Stimulated activated CD4-positive, alpha-beta T cell treated with anti-CD3 and anti-CD28 coated beads, TNF-alpha, amount 100 ng/mL, for 4 hours (primary cell): ENCODE measurements at places on chromosomes 16 and 17.
A peak's percentile ranks its signal among the peaks of the same experiment; 100 is the strongest.

GRCh38 chr17:50198026-50198669, 3.3 kb downstream of the COL1A1 start:
- no peak for DNase-seq

DNA sequence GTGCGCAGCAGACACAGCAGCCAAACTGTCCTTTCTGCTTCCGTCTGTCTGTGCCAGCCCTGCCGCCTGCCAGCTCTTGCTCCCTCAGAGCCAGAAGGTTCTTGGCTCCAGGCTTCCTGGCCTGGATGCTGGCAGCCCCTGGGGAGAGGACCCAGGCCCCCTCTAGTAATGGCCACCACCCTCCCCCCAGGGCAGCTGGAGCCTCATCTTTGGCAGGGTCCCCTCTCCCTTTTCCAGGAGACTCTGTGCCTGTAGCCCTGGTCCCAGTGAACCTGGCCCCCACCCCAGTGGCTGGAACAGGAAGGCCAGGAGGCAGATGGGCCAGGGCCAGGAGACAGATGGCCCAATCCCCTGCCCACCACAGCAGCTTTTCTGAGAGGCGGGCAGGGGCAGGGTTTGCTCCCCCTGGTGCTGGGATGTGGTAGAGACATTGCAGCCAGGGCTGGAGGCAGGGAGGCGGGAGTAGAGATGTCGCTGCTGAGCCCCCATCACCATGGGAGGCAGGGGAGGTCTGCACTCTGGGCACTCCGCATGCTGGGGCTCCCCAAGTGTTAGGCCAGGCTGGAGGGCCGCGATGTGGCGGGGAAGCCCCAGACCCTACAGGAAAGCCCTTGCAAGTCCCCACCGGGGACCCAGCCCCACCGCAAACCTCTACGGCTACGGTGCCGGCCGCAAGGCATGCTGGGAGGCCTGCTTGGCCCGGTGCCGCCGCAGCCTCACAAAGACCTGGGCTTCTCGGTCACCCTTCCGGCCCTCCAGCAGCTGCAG, 16.7 kb downstream of the UNC13D start:
- peak; percentile 26 for DNase-seq

DNA sequence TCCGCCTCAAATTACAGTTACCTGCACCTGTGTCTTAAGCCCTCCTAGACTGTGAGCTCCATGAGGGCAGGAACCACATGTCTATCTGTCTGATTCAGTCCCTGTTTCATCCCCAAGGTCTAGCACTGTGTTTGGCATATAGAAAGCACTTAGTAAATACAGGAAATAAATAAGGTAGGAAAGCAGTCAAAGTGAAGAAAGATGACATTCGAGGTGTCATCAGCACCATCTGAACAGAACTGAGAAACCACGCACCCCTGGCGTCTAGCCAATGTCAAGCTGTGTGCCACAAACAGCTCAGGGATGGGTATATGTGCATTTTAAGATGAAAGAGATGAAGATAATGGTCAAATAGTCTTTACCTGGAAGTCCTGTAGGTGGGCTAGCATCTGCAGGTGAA, 79.6 kb upstream of the ATP2A3 start:
- DNase-seq: peak; percentile 15

DNA sequence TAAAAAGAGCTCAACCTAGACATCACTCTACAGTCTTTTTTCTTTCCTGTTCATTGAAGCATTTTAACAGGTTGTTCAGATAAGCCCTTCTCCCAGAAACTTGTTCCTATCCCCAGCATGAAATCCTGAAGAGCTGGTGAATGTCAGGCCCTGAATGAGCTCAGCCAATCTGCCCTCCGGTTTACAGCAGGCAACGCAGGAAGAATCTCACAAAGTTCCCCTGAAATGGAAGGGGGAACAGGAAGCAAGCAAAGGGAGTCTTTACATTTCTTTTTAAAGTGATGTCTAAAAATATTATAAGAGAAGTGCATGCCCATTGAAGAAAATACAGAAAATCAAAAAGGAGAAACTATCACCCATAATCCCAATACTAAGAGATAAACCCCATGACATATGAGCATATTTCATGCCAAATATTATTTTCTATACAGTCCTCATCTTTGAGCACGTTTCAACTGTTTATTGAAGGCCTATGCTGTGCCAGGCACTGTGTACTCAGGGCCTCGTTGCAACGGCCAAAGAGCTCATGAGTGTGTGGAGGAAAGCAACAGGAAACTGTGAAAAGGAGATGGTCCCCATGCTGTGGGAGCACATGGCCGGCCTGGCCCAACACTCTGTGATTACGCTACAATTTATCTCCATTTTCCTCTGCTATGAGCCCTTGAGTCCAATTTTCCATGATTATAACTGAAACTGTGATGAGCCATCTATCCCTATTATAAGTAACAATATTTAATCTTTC, 5.7 kb downstream of the TK2 start:
- DNase-seq: no peak

DNA sequence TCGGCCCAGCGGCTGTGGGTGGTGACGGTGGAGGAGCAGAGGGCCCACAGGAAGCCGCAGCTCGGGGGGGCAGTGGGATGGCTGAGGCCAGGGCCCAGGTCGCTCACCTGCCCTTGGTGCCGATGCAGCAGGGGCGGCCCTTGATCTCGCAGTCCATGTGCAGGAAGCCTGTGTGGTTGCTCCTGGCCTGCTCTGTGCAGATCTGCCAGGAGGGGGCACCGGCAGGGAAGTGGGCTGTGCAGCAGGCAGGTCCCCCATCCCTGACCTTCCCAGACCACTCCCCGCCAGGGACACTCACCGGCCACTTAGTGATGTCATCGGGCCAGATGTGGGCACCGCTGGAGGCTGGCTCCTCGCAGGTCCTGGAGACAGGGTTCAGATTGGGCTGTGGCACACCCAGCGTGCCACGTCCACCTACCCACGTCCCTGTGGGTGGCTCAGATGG, 6.2 kb downstream of the AANAT start:
- no peak for DNase-seq

GRCh38 chr16:8872967-8873865, 4.4 kb upstream of the CARHSP1 start:
- no peak for DNase-seq

GRCh38 chr17:14947671-14948070, 317.5 kb downstream of the PMP22 start:
- no peak for DNase-seq

- peak; percentile 65 for DNase-seq
Measured at GRCh38 chr17:64661976-64662773, at the start of gene SMURF2. Gene SMURF2 (minus strand): TSS chr17:64662307. CDS start chr17:64661880, 427 bp downstream.

DNA sequence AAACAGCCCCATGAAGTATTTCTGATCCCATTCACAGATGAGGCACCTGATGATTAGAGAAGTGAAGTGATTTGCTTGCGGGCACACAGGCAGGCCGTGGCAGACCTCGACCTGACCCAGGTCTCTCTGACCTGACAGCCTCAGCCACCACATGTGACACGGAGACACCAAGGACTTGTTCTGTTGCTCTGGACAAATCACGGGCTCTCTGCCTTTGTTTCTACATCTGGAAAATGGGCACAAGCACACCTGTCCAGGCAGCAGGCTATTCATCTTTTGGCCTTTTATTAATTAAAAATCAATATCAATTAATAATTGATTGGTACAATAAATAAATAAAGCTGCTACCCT, 3.4 kb downstream of the MAP3K14 start:
- no peak for DNase-seq

- DNase-seq: no peak
Measured at GRCh38 chr16:24118126-24118821, 137.9 kb upstream of the CACNG3 start.

GRCh38 chr17:67107171-67107570, 62.8 kb downstream of the CACNG1 start:
- DNase-seq: no peak

GRCh38 chr16:50666658-50667496, 14.2 kb downstream of the SNX20 start:
- peak; percentile 32 for DNase-seq

GRCh38 chr16:69100071-69100691, 5.3 kb upstream of the HAS3 start:
- no peak for DNase-seq

DNA sequence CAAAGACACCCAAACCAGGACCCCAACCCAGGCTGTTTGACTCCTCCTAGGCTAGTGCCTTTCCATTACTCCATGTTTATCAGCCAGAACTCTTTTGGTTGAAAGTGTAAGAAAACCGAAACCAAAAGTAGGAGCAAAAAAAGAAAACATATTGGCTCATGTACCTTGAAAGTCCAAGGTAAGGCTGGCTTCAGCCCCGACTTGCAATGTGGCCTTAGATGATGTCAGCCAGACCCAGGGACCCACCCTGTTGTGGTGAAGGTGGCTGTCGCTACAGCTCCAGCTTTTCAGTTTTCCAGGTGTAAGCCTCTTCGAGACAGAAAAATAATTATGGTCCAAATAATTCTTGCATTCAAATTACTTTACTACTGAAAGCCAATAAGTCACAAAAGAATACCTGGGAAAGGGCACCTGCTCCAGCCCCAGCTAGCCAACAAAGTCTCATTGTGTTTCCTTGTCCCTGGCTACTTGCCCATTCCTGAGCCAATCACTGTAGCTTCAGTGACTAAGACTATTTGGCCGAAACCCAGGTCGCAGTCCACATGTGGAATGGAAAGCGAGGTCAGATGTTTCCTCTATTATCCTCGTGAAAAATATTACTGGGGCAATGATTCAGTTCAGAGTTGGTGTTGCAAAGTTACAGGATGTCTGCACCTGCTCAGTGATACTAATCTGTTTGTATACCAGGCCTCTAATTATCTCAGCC, 20.7 kb downstream of the DNAH9 start:
- no peak for DNase-seq

- no peak for DNase-seq
Measured at GRCh38 chr17:17741349-17742023, 60.2 kb downstream of the RAI1 start.

DNA sequence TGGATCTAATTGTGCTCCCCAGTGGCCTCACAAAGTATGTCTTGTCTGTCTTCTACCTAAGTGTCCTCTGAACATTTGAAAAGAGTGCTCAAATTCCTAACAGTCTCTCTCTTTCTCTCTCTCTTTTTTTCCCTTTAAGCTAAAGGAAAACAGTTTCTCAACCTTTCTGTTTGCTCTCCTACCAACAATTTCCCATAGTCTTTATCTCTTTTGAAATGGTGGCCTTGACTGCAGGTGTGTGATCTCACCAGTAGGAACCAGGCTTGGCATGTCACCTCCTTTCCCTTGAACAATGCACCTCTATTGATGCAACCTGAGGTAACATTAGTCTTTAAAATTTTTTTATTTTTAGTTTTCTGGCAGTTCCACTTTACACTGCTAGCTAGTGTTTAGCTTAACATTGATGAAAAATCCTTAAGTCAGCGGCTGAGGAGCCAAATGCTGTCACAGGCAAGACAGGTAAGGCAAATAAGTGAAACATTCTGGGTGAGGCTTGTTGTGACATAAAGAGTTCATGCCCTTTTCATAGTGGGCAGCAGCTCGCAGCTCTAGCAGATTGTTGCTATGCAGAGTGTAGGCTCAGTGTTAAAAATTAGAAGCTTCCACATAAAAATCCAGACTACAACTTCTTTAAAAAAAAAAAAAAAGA, 273.4 kb downstream of the HAPSTR1 start:
- no peak for DNase-seq

DNA sequence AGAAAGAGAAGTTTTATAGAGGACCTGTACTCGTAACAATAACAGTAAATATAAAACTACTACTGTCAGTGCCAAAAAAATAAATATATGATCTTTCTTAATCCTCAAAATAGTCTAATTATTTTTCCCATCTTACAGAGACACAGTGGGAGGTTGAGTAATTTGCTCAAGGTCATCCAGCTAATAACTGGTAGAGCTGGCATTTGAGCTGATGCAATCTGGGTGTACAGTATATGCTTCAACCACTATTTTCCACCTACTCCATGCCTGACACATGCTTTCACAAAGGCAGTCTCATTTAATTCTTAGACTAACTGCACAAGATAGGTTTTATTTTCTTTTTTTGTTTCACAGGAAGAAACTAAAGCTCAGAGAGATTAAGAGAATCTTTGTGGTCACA, 33.6 kb downstream of the PIGL start:
- no peak for DNase-seq

- DNase-seq: no peak
Measured at GRCh38 chr16:88681084-88681680, 5.1 kb downstream of the SNAI3 start.

GRCh38 chr16:88008840-88009239, 57.6 kb downstream of the BANP start:
- DNase-seq: no peak

- DNase-seq: no peak
Measured at GRCh38 chr16:48011466-48011865, 144.3 kb downstream of the ABCC12 start.

DNA sequence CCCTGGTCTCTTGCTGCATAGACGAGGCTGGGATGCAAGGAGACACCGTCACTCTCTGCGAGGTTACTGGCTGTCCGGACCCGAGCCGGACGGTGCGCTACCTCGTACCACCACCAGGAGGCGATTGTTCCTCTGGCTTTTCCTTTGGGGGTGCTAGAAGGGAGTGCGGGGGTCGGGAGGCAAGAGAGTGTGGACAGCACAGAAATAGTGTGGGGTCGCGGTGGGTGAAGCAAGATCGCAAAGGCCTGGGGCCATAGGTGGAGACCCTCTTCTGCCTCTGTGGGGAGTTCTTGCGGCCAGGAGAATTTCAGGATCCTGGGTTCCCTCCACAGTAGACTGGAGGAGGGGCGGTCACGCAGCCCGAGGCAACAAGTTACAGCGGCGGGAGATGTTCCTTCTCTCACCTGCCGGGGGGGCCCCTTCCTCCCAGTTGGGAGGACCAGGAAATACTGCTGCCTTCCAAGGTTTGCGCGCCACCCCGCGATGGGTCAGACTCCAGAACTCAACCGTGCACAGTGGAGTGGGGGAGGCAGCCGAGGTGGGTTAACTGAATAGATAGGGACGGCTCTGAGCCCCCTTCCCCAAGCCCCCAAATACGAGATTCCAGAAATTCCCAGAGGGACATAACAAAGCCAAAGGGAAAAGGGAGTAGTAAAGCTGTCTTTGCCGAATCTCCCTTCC, 6.9 kb downstream of the PHOSPHO1 start:
- DNase-seq: peak; percentile 48

GRCh38 chr17:15278380-15278779, 13.3 kb upstream of the PMP22 start:
- DNase-seq: no peak
